ENCODE measurements at places on chromosomes 16 and 17.

- no peak for DNase-seq
Measured at GRCh38 chr16:69893106-69893505, 58.0 kb upstream of the CLEC18A start.

DNA sequence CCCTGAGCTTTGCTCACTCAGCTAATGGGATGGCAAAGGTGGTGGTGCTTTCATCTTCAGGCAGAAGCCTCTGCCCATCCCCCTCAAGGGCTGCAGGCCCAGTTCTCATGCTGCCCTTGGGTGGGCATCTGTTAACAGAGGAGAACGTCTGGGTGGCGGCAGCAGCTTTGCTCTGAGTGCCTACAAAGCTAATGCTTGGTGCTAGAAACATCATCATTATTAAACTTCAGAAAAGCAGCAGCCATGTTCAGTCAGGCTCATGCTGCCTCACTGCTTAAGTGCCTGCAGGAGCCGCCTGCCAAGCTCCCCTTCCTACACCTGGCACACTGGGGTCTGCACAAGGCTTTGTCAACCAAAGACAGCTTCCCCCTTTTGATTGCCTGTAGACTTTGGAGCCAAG is 5.7 kb upstream of the MAPK8IP3 start:
- DNase-seq: no peak

- DNase-seq: no peak
Measured at GRCh38 chr16:15972046-15972868, 22.8 kb downstream of the ABCC1 start.

DNA sequence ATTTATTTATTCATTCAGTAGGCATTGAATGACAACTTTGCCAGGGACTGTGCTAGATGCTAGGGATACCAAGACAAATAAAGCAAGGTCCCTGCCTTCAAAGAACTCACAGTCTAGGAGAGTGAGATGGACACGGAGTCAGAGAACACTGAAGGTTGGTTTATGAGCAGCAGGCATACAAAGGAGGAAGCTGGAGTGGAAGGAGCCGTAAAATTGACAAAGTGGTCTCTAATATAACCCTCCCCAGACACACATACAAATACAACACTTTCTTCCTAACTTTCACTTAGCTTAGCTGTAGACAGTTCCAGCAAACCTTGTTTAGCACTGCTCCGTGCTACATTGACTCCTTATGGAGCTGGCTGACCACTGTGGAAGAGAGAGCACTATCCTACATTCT is 229.7 kb downstream of the IRX3 start:
- DNase-seq: no peak

DNA sequence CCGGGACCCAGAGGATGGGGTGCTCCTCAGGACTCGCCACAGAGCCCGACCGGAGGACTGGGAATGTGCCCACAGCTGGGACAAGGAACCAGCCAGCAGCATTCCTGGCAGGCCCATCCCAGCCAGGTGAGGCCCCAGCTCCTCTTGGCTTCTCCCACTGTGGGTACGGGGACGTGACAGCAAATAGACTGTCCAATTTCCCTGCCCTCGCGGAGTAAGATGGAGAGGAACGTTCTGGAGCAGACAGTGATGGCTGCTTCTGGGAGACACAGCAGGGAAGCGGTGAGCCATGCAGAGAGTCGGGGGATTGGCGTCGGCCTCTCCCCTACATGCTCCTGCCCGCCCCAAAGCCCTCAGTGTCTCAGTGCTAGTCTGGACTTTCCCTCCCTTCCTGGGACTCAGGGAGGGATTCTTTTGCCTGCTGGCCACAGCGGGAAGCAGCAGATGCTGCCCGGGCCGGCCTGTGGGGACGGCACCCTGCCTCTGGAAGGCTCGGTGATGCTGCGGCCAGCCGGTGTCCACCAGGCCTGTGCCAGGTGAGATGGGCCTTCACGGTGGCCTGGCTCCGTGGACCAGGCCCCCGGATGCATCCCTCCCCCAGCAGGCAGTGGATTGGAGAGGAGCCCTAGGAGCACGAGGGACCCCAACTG is 89.1 kb downstream of the SEC14L1 start:
- no peak for DNase-seq

DNA sequence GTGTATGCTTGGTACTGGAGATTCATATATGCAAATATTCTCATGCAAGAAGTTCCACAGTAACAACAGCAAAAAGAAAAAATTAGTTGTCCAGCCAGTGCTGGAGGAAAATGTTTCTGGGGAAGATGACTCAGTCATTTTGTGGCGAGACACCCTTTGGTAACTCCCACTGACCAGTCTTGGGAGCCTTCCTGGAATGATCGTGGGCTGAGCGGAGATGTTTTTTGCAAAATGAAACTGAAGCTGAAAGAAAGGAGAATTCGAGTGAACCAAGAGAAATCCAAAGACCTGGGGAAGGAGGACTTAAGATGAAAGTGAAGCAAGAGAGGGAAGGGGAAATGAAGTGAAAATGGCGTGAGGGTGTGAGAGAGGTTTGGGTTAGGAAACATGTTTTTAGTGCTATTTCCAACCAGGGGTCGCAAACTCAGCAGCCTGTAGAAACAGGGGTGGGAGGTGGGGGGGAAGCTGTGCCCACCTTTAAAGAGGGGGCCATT is 5.2 kb downstream of the ITPRIPL2 start:
- DNase-seq: peak; percentile 64

DNA sequence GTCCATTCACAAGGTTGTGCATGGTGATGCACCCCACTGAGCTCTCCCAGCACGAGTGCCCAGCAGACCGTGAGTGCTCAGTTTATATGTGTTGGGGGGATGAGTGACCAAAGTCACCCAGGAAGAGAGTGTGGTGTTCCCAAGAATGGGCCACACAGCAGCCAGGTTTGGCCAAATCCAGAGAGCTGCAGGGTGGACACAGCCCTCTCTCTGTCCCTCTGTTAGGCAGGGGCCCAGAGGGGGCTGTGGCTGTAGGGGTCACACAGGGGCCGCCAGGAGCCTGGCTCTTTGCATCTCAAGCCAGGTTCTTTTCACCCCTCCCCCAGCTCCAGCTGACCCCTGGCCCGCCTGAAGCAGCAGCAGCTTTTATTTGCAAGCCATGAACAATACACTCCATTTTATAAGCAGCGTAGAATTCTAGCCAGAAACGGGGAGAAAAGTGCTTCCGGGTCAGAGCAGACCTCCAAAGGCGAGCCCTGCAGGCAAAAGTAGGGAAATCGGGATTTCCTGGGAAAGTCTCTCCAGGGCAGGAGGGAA is 13.3 kb downstream of the COTL1 start:
- no peak for DNase-seq

GRCh38 chr16:51267681-51268080 is 116.6 kb upstream of the SALL1 start:
- no peak for DNase-seq

GRCh38 chr17:50557630-50558029 is 2.9 kb upstream of the CACNA1G start:
- DNase-seq: no peak

GRCh38 chr17:13597723-13598347 is 3.9 kb downstream of the HS3ST3A1 start:
- DNase-seq: peak; percentile 25

GRCh38 chr16:1991135-1991551 is 1.4 kb downstream of the SYNGR3 start:
- peak; percentile 64 for DNase-seq

DNA sequence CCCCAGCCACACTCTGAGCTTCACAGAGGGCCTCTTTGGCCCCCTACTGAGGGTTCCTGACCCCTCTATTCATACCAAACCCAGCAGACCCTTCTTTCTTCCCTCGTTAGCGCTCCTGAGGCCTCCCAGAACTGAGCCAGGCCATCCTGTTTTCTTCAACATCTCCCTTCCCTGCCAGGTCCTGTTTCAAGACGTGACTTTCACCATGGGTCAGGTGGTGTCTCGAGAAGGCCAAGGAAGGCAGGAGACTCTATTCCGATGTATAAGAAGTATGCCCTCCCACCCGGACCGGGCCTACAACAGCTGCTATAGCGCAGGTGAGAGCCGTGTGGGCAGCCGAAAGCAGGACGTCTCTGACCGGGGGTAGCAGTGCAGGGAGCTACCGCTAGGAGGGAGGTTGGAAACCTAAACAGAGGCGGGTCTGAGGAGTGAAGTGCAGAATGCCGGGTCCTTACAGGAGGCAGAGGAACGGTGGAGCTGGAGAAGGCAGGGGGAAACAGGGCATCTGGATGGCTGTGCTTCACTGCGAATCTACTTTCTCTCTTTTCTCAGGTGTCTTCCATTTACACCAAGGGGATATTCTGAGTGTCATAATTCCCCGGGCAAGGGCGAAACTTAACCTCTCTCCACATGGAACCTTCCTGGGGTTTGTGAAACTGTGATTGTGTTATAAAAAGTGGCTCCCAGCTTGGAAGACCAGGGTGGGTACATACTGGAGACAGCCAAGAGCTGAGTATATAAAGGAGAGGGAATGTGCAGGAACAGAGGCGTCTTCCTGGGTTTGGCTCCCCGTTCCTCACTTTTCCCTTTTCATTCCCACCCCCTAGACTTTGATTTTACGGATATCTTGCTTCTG is 1.3 kb upstream of the SENP3 start:
- DNase-seq: peak; percentile 78

GRCh38 chr17:42832213-42832933 is 824 bp upstream of the PSME3 start:
- DNase-seq: no peak

DNA sequence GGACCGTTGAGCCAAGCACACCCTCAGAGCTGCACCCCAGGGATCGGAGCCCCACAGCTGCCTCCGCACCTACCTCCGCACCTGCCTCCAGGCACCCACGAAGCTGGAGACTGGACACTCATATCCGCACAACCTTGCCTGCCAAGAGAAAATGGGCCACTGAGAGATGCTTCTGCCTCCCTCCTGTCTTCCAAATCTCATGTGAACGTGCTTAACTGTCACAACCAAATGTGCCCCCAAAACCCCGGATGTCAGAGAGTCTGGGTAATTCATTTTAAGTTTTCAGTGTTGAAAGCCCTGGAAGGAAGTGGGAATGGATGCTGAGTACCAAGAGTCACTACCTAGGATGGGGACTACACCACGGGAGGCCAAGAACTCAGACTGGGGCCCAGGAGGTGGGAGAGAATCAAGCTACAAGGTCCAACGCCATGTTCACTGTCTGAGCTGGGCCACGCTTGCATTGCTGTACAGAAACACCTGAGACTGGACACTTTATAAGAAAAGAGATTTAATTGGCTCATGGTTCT is 49.5 kb upstream of the MEAK7 start:
- peak; percentile 65 for DNase-seq

DNA sequence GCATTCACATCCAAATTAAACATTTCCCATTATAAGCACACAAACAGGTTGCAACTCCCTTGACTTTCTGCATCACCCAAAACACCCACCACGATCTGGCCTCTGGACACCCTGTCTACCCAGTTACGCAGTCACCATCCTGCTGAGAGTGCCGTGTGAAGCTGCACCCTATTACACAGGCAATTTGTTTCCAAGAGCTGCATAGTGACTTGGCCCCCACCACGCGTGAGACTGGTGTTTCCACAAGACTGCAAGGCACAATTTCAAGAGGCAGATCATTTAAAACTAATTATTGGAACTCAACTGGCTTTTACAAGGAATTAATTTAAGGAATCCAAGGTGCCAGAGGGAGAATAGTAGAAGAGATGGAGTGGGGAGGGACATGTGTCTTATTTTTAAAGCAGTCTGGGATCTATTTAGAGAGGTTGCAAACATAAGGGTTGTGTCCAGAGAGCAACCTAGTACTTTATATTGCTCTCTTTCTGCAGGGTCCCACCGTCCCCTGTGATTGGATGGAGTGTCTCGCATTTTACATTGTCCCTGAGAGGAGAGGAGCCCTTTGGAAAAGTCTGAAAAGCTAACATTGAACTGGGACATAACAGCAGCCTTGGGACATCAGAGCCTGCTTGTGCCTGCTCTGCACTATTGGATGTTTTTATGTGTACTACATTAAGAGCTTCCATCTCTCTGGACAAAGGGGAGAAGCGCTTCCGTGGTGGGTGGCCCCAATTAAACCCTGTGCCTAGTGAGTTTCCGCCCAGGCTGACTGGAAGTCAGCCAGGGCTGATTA is 8.7 kb upstream of the ADAMTS18 start:
- no peak for DNase-seq

Data from activated T-cell treated with anti-CD3 and anti-CD28 coated beads, Interleukin-2, amount 50 U/mL, for 48 hours (primary cell).